Stimulated activated CD8-positive, alpha-beta memory T cell treated with anti-CD3 and anti-CD28 coated beads, Interleukin-12 subunit alpha, Interleukin-12 subunit beta, amount 100 ng/mL, for 4 hours (primary cell): ENCODE measurements at places on chromosomes 6 and 20.

GRCh38 chr6:153949616-153950015, 89.4 kb upstream of the OPRM1 start:
- DNase-seq = no peak

- DNase-seq = no peak
These were observed 169.8 kb downstream of the ERMARD start for GRCh38 chr6:169921217-169921616.

DNA sequence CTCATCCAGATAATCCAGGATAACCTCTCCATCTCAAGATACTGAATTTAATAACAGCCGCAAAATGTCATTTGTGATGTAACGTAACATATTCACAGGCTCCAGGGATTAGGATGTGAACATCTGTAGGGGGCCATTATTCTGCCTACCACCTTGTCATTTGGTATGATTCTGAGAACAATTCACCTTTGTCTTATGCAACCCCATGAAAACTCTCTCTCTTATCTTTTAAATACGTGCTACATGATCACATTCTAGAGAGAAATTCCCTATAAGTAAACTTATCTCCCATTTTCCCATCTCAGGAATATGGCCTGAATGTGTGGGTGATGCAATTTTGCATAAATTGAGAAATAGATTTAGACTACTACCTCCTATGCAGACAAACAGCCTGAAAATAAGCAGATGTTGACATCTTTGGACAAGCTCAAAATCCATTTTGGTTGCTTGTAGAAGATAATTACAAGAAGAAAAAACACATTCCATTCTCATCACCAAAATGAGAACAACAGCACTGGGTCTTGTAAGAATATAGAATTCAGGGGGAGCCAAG, 255.4 kb upstream of the STXBP5 start:
- DNase-seq = no peak

DNA sequence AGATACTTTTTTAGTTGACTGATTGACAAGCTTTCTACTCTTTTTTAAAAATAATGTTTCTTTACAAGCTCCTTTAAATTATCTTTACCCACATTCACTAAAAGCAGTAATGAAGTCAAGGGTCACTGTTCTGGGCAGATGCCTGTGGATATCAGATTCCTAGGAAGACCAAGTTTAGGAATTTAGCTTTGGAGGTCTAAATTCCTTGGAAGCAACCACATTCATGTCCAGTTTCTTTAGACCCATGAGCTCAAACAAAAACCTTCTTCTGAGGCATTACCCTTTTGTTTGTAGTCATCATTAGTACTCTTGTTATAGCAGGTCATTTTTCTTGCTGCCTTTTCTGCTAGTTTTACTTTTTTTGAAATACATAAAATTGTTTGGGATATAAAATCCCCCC, 462.9 kb upstream of the JAG1 start:
- no peak for DNase-seq

GRCh38 chr20:46670228-46670584, 18.9 kb upstream of the SLC13A3 start:
- no peak for DNase-seq

DNA sequence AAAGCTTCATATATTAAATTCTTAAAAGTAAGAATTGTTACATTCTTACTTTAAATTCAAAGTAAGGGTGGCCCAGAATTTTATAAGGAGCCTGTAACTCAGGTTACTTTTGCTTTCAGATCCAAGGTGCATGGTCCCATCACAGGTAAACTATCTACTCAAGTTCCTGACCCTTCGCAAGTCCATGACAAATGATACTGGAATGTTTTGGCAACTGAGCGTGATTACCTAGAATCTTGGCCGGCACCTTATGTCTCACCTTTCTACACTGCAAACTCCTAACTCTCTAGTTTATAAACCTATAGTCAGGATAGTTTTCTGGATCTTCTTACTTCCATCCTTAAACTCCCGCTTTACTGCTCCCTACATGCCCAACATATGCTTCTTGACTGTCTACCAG, 67.9 kb upstream of the HMGN3 start:
- no peak for DNase-seq

GRCh38 chr6:1418471-1419191, 29.3 kb downstream of the FOXF2 start:
- DNase-seq = no peak
